Effector CD4-positive, alpha-beta T cell (primary cell): ENCODE measurements at places on chromosomes 3 and 15.

- DNase-seq: no peak
Measured at GRCh38 chr3:59680919-59681318, 631.1 kb upstream of the CFAP20DC start.

DNA sequence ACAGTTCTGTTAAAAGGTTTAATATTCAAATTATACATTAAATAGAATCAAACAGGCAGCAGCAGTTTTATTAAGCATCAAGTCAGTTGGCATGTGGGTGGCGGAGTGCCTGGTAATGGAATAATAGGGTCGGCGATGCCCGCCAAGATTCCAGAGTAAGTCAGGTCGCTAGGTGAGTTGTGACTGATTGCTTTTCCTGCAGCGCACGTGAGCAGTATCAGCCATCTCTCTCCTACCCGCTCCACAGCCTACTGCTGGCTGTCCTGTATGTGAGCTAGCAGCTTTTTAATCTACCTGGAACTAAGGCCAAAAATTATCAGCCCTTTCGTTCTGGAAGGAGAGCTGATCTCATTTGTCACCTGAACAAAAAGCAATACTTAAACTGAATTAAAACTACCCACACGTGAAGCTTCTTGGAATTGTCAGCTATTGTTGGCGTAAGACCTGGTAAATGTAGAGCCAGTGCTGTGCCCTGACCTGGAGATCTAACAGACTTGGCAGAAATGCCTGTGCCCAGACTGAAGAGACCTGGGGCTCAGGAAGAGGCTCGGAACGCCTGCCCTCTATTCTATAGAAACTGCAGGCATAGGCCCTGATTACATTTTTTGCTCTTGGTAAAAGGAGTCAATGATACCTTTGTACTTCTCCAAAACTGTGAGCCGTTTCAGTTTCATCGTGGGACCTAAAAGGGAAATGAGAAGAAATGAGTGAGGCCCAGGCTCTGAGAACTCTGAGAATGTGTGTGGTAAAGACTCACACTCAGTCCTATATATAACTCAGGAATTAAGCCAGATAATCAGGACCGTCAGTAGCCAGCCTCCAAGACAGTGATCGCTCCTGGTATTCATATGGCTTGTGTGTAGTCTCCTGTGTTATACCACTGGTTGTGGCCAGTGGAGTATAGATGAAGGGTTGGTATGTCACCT is 21.9 kb downstream of the IDH3A start:
- DNase-seq: no peak

DNA sequence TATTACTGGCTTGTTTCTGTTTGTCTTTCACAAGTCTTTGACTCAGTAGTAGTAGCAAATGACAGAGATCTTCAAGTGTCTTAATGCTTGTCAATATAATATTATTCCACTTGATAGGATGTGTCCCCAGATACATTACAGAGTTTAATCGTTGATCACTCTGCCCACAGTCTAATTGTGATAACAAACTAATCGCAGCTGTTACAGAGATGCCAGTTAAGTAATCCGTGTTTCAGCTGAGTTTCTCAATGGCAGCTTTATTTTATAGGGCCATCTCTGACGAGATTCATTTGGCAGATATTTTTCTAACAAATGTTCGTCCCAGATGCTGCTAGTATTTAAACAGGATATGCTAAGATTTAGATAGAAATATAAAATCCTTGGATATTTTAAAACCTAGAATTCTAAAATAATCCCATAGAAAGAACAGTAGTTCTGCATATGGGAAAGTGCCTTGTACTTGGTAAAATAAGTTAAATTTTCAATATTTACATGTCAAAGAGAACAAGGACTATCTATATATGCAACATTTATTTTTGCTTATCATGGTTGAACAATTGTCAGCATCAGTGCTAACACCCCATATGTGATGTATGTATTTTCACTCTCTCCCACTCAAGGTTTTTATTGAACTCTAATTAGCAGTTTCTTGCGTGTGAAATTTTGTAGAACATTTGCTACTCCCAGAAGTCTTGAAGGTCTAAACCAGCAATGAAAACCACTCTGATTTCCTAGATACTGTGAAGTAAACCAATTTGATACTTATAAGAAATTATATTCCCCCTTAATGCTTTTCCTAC is 185.5 kb downstream of the MBNL1 start:
- no peak for DNase-seq

DNA sequence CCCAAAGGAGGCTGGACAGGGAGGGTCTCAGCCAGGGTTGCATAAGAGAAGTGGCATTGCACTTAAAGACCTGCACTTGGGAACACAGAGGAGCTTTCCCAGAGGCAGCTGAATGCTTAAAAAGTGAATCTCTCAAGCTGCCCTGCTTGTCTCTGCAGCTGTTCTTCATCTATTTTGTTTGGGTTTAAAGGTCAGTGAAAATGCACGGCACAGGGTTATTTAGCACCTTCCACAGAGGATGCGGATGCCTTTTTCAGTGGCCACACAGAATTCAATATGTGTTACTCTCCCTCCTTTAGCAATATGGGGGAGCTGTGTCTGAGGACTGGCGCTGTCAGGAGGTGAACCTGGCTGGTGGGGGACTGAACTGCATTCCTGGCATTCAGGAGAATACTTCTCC is 22.7 kb upstream of the CTNNB1 start:
- DNase-seq: no peak

- no peak for DNase-seq
Measured at GRCh38 chr3:81472600-81473362, 288.7 kb downstream of the GBE1 start.

- no peak for DNase-seq
Measured at GRCh38 chr3:186467969-186468368, 76.2 kb downstream of the CRYGS start.

DNA sequence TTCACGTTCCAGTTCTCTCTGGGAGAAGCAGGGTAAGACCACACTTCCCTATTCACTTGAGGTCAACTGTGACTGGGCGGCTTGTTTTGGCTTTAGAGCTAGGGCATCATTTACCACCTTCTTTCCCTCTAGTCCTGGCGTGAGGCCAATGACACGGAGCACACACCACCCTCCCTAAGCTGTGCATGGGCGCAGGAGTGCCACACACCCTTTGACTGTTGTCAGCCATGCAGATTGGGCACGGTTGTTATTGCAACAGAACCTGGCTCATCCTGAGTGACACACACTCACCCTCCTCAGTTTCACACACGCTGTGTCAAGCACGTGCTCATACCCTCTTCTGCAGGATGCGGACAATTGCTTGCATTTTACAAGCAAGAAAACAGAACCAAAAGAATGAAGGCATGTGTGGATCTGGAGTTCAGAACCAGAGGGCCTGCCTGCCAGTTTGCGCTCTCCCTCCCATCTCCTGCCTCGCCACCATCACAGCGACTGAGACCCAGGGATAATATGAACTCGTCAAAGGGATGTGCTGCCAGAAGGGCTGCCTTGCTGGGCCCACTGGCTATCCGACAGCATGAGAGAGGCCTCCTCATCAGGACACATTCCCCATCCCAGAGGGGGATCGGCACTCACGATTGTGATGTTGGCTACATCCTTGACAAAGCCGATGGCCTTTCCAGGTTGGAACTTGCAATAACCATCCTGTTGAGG is 17.6 kb downstream of the CTSH start:
- DNase-seq: no peak

- DNase-seq: no peak
Measured at GRCh38 chr3:3281024-3281423, 101.5 kb upstream of the CRBN start.

DNA sequence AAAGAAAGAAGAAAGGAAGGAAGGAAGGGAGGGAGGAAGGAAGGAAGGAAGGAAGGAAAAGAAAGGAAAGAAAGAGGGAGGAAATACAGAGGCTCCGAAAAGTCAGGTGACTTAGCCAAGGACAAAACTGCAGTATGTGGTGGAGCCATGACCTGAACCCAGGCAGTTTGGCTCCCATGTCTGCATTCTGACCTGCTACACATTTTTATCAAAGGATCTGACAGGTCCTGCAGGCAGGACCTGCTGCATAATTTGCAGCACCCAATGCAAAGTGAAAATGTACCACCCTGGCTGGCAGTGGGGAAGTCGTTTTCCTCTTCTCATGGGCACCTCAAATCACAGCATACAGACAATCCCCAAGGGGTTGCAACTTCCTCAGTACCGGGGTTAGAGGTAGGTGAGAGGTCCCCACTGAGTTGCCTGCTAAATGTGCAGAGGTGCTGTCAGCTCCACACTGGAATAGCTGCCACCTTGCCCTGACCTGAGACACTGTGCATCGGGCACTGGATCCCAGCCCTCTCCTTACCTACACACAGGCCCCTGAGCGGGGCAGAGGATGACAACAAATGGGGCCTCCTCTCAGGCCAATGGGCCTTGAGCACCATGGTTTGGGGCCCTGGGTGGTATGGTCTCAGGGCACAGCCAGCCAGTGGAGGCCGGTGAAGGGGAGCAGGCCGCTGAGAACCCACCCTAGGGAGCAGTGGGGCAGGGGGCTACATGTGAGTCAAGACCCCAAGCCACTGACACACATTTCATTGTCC is 175.1 kb downstream of the SHQ1 start:
- no peak for DNase-seq

DNA sequence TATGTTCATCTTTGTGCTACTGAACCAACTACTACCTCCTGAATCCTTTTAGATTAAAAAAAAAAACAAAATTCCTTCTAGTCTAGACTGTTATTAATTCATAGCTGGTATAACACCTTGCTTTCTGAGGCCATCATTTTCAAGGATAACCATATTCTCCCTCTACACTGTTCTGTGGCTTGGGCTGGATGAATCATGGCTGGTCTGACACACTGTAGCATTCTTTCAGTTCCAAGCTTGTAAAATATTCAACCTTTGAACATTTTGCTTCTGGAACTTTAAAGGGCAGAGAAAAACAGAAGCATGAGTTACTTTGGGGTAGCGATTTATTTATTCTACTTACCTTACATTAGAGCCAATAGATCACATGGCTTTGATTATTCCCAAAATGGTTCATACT is 7.6 kb downstream of the HSPBAP1 start:
- no peak for DNase-seq

GRCh38 chr3:109225516-109225915 is 89.0 kb downstream of the C3orf85 start:
- DNase-seq: no peak

DNA sequence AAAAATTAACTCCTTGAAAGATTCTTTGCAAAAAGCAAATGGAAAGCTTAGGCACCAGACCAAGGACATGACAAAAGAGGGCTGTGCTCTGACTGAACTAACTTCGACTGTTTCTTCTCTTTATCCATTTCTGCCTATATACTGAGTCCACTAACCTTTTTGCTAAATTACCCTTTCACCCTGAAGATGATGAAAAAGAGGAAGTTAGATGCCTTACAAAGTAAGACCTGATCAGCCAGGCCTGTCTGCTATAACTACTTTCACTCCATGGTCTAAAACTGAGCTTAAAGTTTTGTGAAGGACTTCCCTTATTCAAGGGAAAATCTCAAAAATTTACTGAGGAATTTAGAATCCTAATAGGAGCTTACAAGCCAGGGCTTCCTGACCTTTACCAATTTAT is 6.2 kb upstream of the IGSF10 start:
- no peak for DNase-seq

DNA sequence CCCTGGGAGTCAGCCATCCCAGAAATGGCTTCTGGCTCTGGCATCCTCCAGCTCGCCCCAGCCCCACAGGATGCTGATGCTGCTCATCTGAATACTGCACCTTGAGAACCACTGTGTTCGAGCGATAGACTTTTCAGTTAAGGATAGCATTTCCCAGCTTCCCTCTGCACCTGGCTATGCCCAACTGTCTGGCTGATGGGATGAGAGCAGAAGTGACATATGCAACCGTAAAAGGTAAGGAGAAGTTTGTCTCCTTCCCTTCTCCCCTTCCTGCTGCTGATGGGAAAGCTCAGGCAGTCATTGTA is 9.7 kb upstream of the HHATL start:
- no peak for DNase-seq
